ENCODE measurements at places on chromosomes 13 and 19.

- no peak for DNase-seq
Observed at GRCh38 chr19:54173951-54174834, 1.2 kb upstream of the TMC4 start.

DNA sequence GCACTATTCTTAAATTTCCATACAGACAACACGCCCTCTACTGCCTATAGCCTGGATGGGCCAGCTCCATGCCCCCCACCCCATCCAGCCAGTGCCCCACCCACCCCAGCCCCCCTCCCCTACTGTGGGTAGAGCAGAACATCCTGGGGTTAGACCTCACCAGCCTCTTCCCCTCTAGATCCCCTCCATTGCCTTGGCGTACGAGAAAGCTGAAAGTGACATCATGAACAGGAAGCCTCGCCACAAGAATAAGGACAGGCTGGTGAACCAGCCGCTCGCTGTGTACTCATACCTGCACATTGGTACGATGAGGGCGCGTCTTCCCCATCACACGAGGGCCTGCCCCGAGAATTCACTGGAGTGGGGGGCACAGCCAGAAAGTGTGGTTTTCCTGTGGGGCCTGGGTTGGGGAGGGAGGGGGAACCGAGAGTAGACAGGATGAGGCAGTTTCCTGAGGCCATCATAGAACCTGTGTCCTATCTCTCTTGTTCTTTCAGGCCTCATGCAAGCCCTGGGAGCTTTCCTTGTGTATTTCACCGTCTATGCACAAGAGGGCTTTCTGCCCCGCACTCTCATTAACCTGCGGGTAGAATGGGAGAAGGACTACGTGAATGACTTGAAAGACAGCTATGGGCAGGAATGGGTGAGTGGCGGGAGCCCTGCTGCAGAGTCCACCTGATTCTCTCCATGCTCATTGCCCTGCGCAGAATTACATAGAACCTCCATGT lies 29.1 kb downstream of the ATP12A start:
- peak; percentile 81 for DNase-seq

- no peak for DNase-seq
Observed at GRCh38 chr13:87954091-87954490, 282.9 kb downstream of the SLITRK5 start.

GRCh38 chr19:1811472-1811894 lies 593 bp downstream of the ATP8B3 start:
- no peak for DNase-seq

DNA sequence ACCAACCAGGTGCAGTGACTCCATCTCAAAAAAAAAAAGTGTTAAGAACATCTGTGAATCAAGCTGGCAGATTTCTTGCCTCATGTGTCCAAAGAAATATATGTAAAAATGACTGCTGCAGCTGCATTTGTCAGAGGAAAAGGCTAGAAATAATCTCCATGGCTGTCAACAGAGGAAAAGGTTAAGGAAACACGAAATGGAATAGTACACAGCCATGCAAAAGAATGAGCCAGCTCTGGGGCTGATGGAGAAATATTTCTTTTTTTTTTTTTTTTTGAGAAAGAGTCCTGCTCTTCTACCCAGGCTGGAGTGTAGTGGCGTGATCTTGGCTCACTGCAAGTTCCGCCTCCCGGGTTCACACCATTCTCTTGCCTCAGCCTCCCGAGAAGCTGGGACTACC lies 6.6 kb downstream of the RAB3D start:
- no peak for DNase-seq

- no peak for DNase-seq
Observed at GRCh38 chr19:16280306-16280705, 44.3 kb upstream of the KLF2 start.

- no peak for DNase-seq
Observed at GRCh38 chr19:39871362-39871761, 25.2 kb upstream of the FBL start.

DNA sequence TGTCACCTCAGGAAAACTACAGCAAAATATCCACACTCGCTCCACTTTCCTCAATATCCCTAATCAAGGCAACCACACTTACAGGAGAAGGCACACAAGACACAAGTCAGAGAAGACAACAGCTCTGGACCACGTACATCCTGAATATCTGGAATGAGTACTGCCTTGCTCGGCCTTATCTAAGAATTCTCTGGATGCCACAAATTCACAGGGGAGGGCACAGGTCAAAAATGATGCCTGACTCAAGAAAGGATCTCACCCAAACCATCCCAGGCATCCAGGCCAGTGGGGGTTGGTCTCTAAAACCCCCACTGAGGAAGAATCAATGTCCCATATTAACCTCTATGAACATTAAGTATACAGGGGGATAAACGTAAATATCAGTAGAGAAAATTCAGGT lies 29.9 kb downstream of the ATP7B start:
- DNase-seq: no peak

All from CD8-positive, alpha-beta memory T cell (primary cell).